NCI-H69 (cell line): ENCODE measurements at places on chromosomes 6 and 20.
A peak's percentile ranks its signal among the peaks of the same experiment; 100 is the strongest.

GRCh38 chr6:44942201-44942600, 385.9 kb upstream of the RUNX2 start:
- DNase-seq, result peak; percentile 51

- no peak for DNase-seq
Observed at GRCh38 chr6:159461266-159461665, 231.8 kb downstream of the SOD2 start.

DNA sequence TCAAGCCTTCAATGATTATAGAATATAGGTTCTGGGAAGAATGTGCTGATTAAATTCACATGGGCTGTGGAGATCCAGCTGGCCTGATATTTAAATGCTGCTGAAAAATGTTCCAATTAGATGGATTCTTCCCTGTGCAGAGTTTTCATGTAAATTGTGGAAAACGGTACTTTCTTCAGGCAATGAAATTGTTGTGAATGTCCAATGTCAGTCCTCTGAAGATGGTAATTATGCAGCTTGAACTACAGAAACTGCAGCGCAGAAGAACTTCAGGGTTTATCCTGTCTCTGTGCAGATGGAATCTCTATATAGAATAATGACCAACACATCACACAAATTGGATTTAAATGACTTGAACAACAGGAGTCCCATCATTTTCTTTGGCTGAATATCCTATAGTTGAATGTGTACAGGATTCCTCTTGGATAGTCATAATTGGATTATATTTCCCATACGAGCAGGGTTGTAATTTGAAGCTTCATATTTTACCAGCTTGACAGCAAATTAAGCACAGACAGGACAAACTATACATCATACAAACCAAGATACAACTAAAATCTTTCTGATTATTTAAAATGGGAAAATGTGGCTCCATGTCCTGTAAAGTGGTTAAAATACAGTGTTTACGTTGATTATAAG, 82.3 kb downstream of the CAP2 start:
- peak; percentile 70 for DNase-seq

- DNase-seq, result no peak
Observed at GRCh38 chr6:30685157-30686008, 1.1 kb downstream of the PPP1R18 start.

DNA sequence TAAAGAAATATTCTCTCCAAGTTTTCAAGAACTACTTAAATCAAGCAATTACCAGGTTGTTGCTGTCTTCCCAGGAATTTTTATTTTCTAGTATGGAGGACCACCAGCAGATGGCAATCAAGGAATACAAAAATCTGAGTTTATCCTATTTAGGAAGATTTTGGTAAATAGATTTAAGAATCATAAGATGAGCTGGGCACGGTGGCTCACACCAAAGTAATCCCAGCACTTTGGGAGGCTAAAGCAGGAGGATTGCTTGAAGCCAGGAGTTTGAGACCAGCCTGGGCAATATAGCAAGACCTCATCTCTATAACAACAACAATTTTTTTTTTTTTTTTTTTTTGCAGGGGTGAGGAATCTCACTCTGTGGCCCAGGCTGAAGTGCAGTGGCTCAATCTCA, 19.3 kb upstream of the SEC63 start:
- DNase-seq, result peak; percentile 67

- no peak for DNase-seq
Observed at GRCh38 chr20:2640260-2640659, 12.2 kb upstream of the NOP56 start.

GRCh38 chr6:78770765-78771164, 96.6 kb upstream of the IRAK1BP1 start:
- peak; percentile 27 for DNase-seq

GRCh38 chr6:152701863-152702401, 4.2 kb downstream of the MYCT1 start:
- no peak for DNase-seq

- no peak for DNase-seq
Observed at GRCh38 chr6:107823047-107823557, 1.0 kb downstream of the SCML4 start.

DNA sequence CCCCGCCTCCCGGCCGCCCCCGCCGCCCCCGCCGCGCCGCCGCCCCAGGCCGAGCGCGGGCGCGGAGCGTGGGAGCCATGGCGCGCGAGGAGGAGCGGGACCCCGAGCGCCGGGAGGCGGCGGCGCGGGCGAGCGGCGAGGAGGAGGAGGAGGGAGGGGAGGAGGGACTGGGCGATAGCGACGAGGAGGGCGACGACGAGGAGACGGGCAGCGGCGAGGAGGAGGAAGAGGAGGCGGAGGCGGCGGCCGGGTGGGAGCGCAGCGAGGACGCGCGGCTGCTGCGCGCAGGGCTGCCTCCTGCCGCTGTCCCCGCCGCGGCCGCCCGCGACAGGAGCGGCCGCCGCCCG, at the start of gene SLC24A3:
Gene SLC24A3 (plus strand): TSS at position 174 of the 347 bp plus-strand sequence.
- DNase-seq, result no peak

DNA sequence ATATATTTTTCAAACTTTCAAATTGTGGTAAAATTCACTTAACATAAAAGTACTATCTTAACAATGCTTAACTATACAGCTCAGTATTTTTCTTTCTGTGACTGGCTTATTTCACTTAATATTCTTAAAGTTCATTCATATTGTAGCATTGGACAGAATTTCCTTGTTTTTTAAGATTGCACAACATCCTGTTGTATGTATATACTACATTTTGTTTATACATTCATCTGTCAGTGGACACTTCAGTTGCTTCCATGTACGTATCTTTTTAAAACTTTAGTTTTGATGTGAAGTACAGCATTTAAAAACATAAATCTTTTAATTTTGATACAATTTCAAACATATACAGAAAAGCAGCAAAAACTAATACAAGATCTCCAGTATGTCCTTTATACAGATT, 220.7 kb downstream of the ZFAND3 start:
- DNase-seq, result no peak

- no peak for DNase-seq
Observed at GRCh38 chr6:8088886-8089285, 13.5 kb downstream of the EEF1E1 start.

- peak; percentile 88 for DNase-seq
Observed at GRCh38 chr20:59441860-59442810, 141.7 kb downstream of the EDN3 start.

DNA sequence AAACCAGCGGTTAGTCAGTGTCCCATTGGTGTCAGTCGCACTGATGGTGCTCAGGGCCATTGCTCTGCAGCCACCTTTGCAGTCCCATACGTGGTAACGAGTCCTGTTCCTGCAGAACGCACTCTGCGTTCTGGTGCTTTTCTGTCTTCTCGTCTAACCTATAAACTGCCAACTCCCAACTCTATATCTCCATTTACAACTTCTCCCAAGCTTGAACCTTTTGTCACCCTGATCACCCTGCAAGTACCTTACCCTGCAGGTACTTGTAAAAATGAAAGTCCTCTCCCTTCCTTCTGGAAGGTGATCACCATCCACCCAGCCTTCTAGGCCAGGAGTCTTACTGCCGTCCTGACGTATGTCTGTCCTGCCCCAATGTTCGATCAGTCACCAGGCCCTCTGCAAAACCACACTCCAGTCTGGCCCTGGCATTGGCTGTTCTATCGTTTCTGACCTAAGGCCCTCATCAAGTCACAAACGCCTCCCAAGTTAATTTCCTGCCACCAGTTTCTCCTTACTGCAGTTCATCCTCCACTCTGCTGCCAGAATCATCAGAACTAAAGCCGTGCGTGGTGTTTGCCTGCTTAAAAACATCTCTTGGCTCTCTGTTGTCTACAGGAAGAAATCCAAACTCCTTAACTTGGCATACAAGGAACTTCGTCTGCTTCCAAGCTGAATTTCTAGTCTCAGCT, 7.9 kb downstream of the RREB1 start:
- DNase-seq, result no peak

DNA sequence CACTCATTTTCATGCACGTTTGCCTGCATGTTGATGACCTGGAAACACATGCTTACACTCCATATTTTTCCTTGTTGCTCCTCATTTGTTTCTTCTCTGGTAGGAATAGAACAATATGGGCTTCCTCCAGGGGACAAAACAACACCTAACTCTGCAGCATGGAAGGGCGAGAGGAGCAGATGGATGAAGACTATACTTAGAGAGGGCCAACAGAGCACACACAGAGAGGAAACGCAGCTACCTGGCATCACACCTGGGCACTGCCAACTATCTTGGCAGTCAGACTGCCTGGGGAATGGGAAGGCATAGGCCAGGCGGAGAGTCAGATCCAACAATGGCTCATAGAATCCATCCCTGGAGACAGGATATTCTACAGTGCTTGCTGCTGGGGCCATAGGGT, 290.9 kb downstream of the CD83 start:
- peak; percentile 89 for DNase-seq

DNA sequence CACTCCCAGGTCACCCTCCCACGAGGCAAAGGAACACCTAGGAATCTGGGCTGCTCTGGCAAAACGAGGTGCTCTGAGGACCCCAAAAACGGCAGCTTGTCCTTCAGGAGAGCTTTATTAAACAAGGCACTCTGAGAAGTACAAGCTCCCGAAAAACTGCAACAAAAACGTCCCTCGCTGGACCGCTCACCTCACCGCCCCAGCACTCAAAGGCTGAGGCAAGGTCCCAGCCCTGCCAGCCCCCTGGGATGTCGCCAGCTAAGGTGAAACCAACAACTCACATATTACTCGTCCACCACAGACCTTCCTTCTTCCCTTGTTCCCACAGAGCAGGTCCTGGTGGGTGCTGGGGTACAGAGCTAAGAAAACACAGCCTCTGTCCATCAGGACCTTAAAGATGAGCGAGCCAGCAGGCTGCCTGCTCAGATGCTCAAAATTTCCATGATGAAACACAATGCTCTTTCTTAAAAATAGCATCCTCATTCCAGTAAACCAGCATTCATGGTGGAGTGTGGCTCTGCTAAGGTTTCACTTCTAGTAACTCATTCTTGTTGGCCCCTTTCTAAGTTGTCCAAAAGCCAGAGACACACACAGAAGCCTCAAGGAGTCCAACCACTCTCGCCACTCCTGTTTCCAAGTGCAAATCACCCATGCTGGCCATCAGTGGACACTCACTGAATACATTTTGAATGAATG, 35.9 kb downstream of the ATP9A start:
- DNase-seq, result peak; percentile 21

DNA sequence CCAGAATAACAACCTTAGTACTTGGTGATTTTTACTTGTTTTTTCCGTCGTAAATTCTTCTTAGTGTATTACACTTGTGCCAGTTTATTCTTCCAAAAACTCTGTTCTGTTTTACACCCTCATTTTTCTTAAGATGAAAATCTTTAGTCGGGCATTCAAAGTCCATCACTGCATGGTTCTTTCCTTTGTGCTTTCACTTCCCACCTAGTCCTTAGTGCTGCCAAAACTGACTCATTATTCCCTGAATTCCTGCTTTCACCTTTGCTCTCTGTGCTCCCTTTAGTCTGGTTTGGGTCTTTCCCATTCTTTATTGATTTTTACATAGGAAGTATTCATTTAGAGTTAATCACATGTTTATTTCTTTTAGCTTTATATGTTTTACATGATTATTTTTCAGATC, 3.3 kb downstream of the TRMT11 start:
- no peak for DNase-seq

DNA sequence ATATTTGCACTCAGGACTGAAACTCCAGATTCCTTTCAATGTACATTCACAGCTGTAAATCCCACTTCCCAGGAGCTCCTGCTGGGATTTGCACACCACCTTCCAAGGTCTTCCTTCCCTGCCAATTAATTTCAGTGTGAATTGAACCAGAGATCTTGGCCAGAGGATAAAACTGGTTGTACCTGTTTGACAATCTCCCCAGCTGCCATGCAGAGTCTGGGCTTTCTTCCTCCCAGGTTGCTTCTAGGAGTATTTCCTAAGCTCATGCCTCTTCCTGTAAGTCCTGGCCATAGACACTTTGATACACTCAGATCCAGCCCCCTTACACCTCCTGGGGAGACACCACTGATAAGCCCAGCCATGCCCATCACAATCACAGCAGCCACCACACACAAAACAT, 15.6 kb downstream of the MAFB start:
- no peak for DNase-seq

DNA sequence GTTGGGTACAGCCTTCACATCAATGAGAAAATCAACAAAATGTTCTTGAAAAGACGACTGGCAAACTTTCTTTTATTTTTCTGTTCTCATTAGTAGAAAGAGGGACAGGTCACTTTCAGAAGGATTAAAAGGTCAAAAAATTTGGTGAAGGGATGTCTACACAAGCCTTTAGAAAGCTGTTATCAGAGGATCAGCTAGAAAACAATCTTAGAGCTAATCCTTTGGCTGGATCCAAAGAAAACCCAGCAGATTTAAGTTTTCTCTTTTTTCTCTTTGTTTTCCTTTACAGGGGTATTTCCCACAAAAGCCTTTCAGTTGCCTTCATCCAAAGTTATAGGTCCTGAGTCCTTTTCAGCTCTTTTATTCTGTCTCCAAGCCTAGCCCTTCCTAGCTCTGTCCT, 57.3 kb upstream of the EDN1 start:
- DNase-seq, result no peak

DNA sequence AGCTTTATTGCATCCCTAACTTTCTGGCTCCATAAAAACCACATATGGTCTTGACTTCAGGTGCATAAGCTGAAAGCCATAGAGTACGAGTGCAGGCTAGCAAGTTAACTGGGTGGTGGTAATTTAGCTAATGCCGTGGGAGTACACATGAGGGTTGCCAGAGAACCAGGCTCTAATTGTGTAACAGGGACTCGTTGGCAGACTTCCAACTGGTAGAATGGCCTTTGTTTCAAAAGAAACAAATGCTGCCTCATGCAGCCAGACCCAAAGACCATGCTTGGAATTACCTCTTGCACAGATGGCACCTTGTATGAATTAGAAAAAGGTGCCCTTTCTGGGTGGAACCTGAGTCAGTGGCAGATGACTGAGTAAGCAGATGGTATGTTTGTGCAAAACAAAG, 73.2 kb downstream of the LY86 start:
- peak; percentile 99 for DNase-seq

DNA sequence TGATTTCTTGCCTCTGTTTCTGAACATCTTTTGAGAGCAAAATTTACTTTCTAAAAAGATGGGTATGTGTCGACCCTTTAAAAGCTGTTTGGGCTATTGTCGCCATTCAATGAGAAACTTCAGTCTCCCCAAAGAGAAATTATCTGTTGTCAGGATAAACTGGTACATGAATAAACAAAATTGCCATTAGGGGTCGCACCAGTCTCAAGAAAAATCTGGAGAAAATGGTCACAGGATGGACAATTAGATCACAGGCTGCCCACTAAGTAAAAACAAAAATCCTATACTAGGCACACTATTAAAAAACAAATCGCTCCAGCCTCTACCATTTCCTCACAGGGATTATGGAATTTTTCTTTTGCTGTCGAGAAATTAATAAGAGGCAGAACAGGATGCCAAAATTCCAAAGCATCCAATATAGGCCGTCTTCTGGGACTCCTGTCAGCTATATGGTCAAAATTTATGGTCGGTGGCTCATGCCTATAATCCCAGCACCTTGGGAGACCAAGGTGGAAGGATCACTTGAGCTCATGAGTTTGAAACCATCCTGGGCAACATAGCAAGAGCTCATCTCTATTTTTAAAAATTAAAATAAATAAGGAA, 5.5 kb upstream of the HLA-E start:
- peak; percentile 60 for DNase-seq
